ENCODE measurements at places on chromosomes 7 and 10. TPM values are rescaled to one million over a fixed set of nuclear protein-coding genes. Genes with fewer than 3 reads are reported as not detected.

The MSMB gene
- total RNA-seq, result not detected

The ORAI2 gene
- 39.8 TPM for total RNA-seq

The HOXA3 gene
- total RNA-seq, result 10.7 TPM

The CPN1 gene
- not detected for total RNA-seq

The TWIST1 gene
- total RNA-seq, result 0.74 TPM

The GDF10 gene
- 30.3 TPM for total RNA-seq

The SLC26A4 gene
- 2.2 TPM for total RNA-seq

- H3K27ac ChIP-seq, result no peak overlapping the region
- H3K4me3 ChIP-seq, result no peak overlapping the region
- no peaks in the 10 kb centered on the region for H3K36me3 ChIP-seq
- no peak for DNase-seq
- H3K4me1 ChIP-seq, result no peaks in the 10 kb centered on the region
Measured at GRCh38 chr7:107370816-107371215, 99.0 kb upstream of the GPR22 start.

- peaks cover 15% of the 10 kb centered on the region for H3K27me3 ChIP-seq
- no peak overlapping the region for H3K27ac ChIP-seq
- no peaks in the 10 kb centered on the region for H3K36me3 ChIP-seq
- H3K4me1 ChIP-seq, result peaks cover 22% of the 10 kb centered on the region
- H3K4me3 ChIP-seq, result no peak overlapping the region
Measured at GRCh38 chr10:97336942-97337831, 2.7 kb upstream of the FRAT2 start.

GRCh38 chr10:129514568-129515451, 47.8 kb downstream of the MGMT start:
- no peaks in the 10 kb centered on the region for H3K4me1 ChIP-seq
- DNase-seq, result no peak
- no peaks in the 10 kb centered on the region for H3K27me3 ChIP-seq
- peaks cover 3% of the 10 kb centered on the region for H3K36me3 ChIP-seq
- no peak overlapping the region for H3K4me3 ChIP-seq

- H3K4me3 ChIP-seq, result no peak overlapping the region
- H3K27me3 ChIP-seq, result no peaks in the 10 kb centered on the region
- H3K27ac ChIP-seq, result peak overlapping the region; percentile 88
- H3K36me3 ChIP-seq, result no peaks in the 10 kb centered on the region
- H3K4me1 ChIP-seq, result peaks cover 26% of the 10 kb centered on the region
Measured at GRCh38 chr10:119371704-119372663, 164.6 kb downstream of the GRK5 start.

DNA sequence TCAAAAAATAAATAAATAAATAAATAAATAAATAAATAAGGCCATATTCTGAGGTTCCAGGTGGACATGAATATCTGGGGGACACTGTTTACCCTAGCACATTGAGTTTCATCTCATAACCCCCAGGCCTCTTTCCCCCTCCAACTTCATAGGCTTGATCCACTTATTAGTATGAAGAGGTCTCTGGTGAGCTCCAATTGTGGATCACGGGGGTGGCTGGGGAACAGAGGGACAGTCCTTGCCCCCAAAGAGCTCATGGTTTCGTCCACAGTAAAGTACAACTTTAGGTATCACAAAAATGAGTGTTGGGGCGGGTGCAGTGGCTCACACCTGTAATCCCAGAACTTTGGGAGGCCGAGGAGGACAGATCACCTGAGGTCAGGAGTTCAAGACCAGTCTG, 93.4 kb upstream of the TNRC18 start:
- H3K27me3 ChIP-seq, result no peaks in the 10 kb centered on the region
- no peak overlapping the region for H3K4me3 ChIP-seq
- H3K4me1 ChIP-seq, result peaks cover 6% of the 10 kb centered on the region
- DNase-seq, result no peak

DNA sequence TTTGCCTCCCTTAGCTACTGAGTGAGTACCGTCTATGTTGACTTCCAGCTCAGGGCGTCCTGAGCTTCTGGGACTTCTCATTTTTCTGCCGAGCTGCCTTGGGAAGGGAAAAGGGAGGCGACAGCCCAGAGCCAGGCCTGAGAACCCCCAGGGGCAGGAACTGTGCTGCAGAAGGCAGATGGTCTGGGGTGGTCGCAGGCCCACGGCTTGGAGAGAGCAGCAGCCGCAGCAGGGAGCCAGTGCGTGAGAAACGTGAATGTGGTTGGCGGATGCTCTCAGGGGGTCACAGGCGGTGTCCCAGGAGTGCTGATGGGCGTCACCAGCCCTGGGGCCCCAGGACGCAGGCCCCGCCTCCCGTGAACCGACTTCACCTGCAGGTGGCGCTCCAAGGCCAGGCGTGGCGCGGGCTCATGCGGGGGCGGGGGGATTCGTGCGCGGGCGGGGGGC, 9.2 kb upstream of the PWWP2B start:
- H3K27me3 ChIP-seq, result no peaks in the 10 kb centered on the region
- H3K4me1 ChIP-seq, result no peaks in the 10 kb centered on the region
- H3K36me3 ChIP-seq, result no peaks in the 10 kb centered on the region
- no peak overlapping the region for H3K4me3 ChIP-seq

DNA sequence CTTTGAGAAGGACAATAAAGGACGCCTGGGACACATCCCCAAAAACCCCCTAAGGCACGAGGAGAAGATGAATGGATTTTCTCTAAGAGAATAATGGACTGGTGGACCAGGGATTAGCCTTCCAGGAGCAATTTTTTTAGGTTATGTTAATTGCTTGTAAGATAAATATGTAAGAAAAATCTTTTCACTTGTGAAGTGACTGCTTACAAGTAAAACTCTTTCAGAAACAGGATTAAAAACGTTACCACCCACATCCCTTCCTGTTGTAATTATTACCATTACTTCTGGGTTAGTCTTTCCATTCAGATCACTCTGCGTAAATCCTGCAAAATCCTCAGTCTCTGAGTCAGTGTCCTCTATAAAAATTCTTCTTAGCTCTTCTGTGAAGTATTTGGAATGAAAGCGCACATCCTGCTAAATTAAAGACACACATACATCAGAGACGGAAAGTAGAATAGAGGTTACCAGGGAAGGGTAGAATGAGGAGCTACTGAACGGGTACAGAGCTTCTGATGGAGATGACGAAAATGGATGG, 34.3 kb downstream of the CDCA7L start:
- peaks cover 11% of the 10 kb centered on the region for H3K36me3 ChIP-seq
- DNase-seq, result no peak
- H3K4me1 ChIP-seq, result peaks cover 2% of the 10 kb centered on the region
- no peaks in the 10 kb centered on the region for H3K27me3 ChIP-seq

DNA sequence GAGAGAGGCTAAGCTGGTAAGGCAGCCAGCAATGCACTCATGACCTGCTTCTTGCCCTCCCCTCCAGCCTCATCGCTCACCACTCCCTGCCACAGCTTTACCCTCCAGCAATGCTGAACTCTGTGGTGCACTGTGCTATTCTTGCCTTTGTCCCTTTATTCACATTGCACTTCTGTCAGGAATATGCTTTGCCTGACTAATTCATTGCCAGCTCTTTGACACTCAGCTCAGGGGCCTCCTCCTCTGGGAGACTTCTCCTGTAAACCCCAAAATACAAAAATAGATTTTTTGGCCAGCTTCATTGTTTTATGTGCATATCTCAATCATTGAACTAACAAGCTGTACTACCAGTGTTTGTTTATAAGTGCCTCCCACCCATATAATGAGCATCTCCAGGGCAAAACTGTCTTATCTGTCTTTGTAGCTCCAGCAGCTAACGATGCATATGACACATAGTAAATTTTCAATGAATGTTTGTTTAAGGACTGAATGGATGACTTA, 8.2 kb downstream of the CNNM1 start:
- peaks cover 12% of the 10 kb centered on the region for H3K27me3 ChIP-seq
- H3K36me3 ChIP-seq, result no peaks in the 10 kb centered on the region
- no peak overlapping the region for H3K4me3 ChIP-seq
- H3K27ac ChIP-seq, result no peak overlapping the region

GRCh38 chr10:103720328-103720963, 134.9 kb downstream of the SH3PXD2A start:
- no peaks in the 10 kb centered on the region for H3K27me3 ChIP-seq
- no peaks in the 10 kb centered on the region for H3K36me3 ChIP-seq
- H3K4me1 ChIP-seq, result peaks cover 13% of the 10 kb centered on the region
- H3K4me3 ChIP-seq, result no peak overlapping the region
- H3K27ac ChIP-seq, result no peak overlapping the region
- peak; percentile 50 for DNase-seq

DNA sequence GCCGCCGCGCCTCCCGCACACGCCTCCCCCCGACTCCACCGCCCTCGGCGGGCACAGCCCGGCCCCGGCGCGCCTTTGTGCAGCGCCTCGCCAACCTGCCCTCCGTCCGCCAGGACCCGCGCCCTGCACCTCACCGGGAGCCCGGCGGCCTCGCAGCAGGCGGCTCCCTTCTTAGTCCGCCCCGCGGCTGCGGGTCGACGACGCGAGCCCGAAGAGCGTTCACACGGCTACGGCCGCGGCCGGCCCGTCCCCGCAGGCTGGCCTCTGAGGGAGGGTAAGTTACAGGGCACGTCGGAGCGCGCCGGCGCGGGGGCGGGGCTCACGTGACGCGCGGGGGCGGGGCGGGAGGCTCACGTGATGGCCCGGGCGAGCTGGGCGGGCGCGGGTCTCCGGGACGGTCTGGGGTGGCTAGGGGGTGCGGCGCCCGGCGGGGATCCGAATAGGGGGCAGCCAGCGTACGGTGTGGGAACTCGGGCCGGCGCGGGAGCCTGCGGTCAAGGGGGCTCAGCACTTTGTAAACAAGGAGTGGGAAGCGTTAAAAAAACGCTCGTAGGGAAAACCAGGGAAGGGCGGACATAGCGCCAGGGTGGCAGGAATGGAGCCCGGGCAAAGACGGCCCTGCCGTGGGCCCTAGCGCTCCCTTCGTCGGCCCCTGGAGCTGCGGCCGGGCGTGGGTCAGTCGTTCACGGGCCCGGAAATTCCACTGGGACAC, at the start of gene ARHGAP12:
ARHGAP12 (minus strand) TSS at position 283 of the 712 bp plus-strand sequence. CDS start 19,976 bp downstream, outside the sequence.
- no peaks in the 10 kb centered on the region for H3K36me3 ChIP-seq
- H3K4me1 ChIP-seq, result peaks cover 5% of the 10 kb centered on the region
- peak within 1 kb of the TSS; percentile 99 for H3K27ac ChIP-seq
- peak within 1 kb of the TSS; percentile 71 for H3K4me3 ChIP-seq
- no peaks in the 10 kb centered on the region for H3K27me3 ChIP-seq
- DNase-seq, result peak; percentile 94

DNA sequence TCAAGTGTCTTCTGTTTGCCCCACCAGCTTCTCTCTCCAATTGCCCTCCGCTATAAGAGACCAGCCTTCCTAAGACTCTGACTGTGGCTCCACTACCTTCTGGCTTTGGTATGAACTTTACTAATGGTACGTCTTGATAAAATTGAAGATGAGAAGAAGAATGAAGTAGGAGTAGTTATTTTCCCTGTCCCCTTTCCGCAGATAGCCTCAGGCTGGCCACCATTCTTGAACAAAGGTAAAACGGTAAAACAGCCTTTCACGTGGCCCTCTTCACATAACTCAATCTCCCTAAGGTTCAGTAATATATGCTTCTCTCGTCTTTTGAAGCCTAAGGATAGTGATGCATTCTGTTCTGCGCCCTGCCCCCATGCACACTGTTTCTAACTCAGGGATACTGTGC, 9.9 kb upstream of the ITGB8 start:
- H3K27me3 ChIP-seq, result no peaks in the 10 kb centered on the region
- no peaks in the 10 kb centered on the region for H3K4me1 ChIP-seq
- no peaks in the 10 kb centered on the region for H3K36me3 ChIP-seq
- H3K27ac ChIP-seq, result no peak overlapping the region
- no peak for DNase-seq

GRCh38 chr7:47514818-47515217, 67.1 kb downstream of the TNS3 start:
- no peak overlapping the region for H3K4me3 ChIP-seq
- no peaks in the 10 kb centered on the region for H3K27me3 ChIP-seq
- peaks cover 21% of the 10 kb centered on the region for H3K4me1 ChIP-seq
- DNase-seq, result no peak
- no peak overlapping the region for H3K27ac ChIP-seq

DNA sequence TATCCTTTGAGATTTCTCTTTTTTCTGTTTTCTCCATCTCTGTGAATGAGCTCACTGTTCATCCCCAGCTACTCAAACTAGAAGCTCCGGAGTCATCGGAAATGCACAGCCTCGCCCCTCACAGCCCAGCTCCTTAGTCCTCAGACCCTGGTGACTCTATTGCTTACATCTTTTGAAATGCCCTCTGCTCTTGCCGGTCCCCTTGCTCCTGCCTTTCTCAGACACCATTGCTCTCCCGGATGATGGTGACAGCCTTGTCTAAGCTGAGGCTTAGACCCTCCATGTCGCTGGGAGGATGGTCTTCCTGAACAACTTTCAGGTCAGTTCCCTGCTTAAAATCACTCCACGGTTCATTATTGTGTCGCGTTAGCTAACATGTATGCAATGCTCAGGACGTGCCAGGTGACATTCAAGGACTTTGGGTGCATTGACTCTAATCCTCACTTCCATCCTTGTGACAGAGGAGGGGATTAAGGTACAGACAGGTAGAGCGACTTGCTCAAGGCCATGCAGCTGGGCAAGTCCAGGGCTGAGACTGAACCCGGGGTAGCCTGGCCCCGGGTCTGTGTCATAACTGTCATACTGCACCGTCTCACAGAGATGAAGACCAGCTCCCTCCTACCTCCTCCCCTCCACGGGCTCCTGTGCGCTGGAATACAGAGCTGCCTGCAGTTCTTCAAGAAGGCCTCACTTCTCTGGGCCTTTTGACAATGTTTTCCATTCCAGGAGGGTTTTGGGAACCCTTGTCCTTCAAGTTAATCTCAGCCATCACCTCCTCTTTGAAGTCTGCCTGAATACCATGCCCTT, 4.3 kb upstream of the UCMA start:
- no peaks in the 10 kb centered on the region for H3K36me3 ChIP-seq
- no peak overlapping the region for H3K27ac ChIP-seq
- DNase-seq, result no peak
- no peaks in the 10 kb centered on the region for H3K27me3 ChIP-seq

GRCh38 chr10:97940534-97940933, 89.9 kb downstream of the CRTAC1 start:
- DNase-seq, result no peak
- no peaks in the 10 kb centered on the region for H3K4me1 ChIP-seq
- no peaks in the 10 kb centered on the region for H3K27me3 ChIP-seq
- no peak overlapping the region for H3K27ac ChIP-seq

DNA sequence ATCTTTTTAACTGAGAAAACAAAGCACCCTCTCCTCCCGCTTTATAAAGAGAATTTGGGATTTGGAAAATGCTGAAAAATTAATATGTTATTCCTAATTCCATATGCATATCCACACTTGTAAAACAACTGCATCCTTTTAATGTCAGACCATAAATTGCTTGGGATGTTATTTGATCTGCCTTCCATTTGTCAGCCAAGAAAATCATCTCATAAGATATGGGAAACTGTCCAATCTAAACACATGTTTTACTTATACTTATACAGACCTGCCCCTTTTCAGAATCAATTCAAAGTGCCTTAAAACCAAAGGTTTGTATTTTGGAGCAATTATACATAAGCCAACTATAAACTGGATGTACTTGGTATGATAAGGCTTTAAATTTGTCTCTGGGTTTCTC, 595.5 kb upstream of the PFKP start:
- no peak overlapping the region for H3K4me3 ChIP-seq
- no peaks in the 10 kb centered on the region for H3K36me3 ChIP-seq
- DNase-seq, result peak; percentile 80
- H3K27me3 ChIP-seq, result no peaks in the 10 kb centered on the region
- H3K4me1 ChIP-seq, result no peaks in the 10 kb centered on the region
- no peak overlapping the region for H3K27ac ChIP-seq

Data from lung (tissue), 17 donors.